ENCODE measurements at places on chromosomes 2 and 18. TPM values are rescaled to one million over a fixed set of nuclear protein-coding genes. Genes with fewer than 3 reads are reported as not detected.

DNA sequence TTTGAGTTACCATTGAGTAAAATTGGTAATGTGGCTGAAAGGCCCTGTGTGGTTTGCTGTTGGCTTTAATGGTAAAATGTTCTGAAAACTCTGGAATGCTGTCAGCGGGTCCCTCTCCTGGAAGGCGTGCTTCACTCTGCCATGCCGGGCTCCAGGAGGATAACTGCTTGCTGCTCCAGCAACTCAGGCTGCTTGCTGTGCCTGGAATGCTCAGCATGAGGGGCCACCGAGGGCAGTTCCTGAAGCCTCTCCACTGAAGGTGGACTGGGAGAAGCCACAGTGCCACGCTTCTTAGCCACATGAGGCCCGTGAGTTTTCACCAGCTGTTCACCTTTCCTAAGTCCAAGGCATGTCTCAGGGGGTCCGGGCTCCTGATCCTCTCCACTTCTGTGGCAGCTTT is 90.4 kb upstream of the FAM110C start:
- no peak for DNase-seq

The GRB14 gene
- 6.0 TPM for total RNA-seq

The GCA gene
- total RNA-seq, result 27.5 TPM

- no peak for DNase-seq
These were observed 1.9 kb downstream of the GLI2 start for GRCh38 chr2:120737340-120738101.

The EPHA4 gene
- 7.5 TPM for total RNA-seq

DNA sequence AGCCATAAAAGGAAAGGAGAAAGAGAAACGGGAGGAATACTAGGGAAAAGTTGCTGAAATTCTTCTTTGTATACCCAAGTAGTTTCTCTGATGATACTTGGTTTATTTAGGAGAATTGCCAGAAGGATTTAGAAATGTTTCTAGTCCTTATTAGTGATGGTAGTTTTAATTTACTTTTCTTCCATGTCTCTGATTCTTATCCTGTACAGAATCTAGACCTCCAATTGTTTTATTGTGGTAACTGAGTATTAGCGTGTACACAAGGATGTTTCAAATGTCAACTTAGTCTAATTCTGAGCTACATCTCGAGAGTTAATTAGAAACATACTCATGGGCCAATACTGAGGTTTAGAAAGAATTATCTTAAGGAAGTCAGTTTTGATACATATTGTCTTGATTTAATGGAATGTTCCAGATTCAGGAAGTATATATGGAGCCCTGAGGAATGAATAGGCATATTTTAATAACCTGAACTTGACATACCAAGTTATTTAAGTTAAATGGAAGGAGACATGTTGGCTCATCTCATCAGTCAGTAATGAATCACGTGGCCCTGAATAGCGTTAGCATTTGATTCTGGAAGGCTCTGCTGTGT is 219.6 kb downstream of the LTBP1 start:
- no peak for DNase-seq

DNA sequence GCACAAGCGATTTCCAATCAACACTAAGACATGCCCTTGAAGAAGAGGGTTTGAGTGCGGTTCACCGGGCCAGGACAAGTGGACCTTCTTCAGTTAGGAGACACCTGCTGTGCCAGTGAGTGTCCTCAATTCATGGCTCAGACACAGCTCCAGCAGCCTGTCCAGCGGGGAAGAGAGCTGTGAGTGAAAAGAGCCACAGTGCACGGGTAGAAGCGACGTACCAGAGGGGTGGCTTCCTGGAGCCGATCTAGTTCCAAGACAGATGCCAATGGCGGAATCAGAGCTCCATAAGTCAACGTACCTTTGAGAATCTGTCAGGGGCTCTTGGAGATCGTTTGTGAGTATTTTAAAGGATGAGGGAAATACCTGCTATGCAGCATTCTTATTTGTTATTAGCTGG is 119.9 kb upstream of the SALL3 start:
- no peak for DNase-seq

DNA sequence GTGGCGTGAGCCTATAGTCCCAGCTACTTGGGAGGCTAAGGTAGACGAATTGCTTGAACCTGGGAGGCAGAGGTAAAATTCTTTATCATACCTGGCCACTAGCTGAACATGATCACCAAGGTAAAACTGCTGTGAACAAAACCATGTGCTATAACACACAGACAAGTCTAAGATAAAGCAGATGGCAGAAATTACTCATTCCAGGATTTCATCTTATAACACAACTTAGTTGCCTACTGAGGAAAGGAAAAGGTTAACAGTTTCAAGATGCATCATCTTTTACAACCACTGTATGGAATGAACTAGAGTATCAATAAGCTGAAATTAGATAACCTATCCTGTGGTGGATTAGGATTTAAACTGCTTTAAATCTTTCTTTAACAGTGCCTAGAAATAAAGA is 8.3 kb downstream of the ARL5A start:
- DNase-seq, result no peak

DNA sequence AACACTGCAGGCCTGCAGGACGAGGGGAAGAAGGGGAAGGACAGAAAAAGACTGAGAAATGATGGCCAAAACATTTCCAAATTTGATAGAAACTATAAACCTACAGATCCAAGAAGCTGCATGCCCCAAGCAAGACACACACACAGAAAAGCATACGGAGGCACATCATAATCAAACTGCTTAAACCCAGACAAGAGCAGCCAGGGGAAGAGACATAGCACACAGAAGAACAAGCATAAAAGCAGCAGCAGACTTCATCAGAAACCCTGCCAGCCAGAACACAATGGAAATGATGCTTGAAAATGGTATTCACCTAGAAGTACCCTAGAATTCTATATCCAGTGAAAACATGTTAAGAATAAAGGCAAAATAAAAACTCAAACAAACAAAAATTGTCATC is 57.2 kb upstream of the RNU4ATAC start:
- DNase-seq, result no peak

GRCh38 chr2:223760838-223761502 is 76.4 kb downstream of the AP1S3 start:
- DNase-seq, result peak; percentile 86

The HNMT gene
- total RNA-seq, result 4.9 TPM

The IGFBP5 gene
- total RNA-seq, result 0.26 TPM

DNA sequence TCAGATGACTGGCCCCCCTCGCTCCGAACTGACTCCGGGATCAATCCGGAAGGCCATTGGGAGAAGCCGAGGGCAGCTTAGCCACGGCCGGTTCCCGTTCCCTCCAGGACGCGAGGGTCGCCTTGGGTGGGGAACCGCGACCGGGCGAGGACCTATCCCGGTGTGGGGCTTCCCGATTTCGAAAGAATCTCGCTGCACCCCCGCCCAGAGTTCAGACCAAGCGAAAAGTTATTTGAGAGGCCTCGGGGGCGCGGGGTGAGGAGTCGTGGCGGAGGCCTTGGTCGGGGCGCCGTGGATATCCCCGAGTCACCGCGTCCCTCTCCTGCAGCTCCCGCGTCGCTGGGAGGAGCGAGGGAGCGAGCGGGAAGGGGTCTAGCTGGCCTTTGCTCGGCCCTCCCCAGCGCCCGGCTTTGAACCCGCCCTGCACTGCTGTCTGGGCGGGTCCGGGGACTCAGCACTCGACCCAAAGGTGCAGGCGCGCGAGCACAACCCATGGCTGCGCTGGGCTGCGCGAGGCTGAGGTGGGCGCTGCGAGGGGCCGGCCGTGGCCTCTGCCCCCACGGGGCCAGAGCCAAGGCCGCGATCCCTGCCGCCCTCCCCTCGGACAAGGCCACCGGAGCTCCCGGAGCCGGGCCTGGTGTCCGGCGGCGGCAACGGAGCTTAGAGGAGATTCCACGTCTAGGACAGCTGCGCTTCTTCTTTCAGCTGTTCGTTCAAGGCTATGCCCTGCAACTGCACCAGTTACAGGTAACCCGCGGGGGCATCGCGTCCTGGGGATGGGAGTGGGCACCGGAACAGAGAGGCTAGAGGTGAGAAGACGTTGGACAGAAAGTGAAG is at the start of gene CYP27A1:
Gene CYP27A1 (plus strand): TSS at position 457 of the 837 bp plus-strand sequence. CDS start 36 bp downstream, at position 493.
- no peak for DNase-seq

The WDR35 gene
- 4.4 TPM for total RNA-seq

The CHST9 gene
- total RNA-seq, result not detected

The GAREM1 gene
- 2.0 TPM for total RNA-seq

GRCh38 chr2:108355906-108356734 is 21.6 kb upstream of the SULT1C4 start:
- DNase-seq, result peak; percentile 46

- DNase-seq, result no peak
These were observed 39.7 kb upstream of the IGFBP5 start for GRCh38 chr2:216735086-216735485.

DNA sequence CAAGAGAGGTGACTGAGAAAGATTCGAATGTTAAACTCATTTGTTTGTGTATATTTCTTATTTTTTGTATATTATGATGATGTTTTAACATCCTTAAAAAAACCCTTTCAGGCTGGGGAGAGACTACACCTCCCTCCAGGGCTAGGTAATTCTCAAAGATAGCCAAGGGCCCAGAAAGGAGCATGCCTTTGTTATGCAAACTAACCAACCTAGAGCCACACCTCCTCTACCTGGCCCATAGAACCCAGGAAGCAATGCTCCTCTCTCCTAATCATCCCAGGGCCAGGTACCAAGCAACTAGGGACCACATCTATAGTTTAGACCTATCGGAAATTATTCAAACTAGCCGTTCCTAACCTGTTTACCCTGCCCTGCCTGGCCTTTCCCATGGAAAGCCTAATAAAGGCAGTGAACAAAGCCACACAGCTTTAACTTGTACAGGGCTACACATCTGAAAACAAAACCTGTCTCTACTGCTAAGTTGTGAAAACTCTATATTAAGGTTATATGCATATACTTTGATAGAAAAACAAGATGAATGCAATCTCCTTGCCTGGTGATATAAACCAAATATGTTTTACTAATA is 79.7 kb downstream of the COLEC12 start:
- no peak for DNase-seq

DNA sequence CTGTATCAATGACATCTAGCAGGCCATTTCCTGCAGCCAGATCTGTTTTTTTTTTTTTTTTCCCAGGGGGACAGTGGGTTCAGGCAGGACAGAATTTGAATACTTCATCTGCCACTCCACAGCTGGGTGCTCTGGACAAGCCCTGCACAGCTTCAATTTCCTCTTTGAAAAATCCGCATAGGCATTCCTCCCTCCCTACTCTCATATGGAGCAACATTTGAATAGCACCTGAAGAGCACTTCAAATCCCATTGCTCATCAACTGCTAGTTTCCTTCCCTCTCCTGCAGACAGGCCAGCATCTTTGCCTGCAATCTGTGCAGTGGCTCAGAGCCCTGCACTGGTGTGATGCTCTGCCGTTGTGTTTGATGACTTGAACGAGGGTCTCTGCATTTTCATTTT is 326.3 kb downstream of the TSN start:
- DNase-seq, result no peak

DNA sequence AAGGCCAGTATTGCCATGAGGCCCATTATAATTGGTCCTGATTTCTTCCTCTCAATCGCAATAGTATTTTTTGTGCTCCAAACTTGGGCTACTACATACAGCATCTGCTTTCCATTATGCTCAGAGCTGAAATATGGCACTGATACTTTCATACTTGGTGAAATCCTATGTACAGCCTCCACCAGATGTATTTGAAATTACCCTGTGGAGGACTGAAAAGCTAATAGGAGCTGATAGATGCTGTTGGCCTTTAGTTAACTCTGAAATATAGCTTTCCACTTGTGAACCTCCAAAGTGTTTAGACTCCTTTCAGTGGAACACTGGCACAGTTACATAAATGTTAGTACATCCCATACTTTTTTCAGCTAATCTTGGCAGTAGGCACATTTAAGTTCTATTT is 205.7 kb downstream of the NEDD4L start:
- no peak for DNase-seq

- DNase-seq, result no peak
These were observed 335.7 kb downstream of the PARD3B start for GRCh38 chr2:204880928-204881327.

The KIAA2012 gene
- total RNA-seq, result not detected

The COBLL1 gene
- 16.4 TPM for total RNA-seq

The SLC14A1 gene
- total RNA-seq, result not detected

GRCh38 chr2:97885841-97886240 is 109.9 kb downstream of the TMEM131 start:
- DNase-seq, result peak; percentile 27

DNA sequence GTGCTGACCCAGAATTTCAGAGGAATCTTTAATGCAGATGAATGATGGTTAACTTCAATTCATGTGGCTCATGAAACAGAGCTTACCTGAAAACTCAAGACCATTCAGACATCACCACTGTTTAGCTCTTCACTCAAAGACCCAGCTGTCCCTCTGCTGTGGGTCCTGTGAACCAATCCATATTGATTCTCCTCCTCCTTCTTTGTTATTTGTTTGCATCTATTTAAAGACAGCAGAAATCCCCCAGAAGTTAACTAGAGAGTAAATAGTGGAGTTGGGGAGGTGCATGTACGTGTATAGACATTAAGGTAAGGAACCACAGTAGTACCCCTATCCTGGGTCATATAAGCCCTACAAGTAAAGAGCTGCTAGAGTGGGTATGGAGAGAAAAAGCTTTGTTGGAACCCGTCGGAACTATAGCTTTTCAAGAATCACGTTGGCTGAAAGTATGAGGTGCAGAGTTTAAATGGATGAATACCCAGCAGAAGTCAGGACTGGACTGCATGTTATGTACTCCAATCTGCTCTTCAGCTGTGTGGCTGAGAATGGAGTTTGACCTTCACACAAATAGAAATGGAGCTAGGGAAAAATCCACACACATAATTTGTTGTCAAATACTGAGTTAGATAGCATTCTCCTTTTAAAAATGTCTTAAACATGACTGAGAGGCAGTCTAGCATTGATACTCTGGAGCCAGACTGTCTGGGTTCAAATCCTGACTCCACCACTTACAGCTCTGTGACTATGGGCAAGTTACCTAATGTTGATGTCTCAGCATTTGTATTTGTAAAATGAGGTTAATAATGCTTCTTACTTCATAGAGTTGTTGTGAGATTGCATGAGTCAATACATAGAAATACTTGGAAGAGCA is 81.7 kb upstream of the HK2 start:
- no peak for DNase-seq

DNA sequence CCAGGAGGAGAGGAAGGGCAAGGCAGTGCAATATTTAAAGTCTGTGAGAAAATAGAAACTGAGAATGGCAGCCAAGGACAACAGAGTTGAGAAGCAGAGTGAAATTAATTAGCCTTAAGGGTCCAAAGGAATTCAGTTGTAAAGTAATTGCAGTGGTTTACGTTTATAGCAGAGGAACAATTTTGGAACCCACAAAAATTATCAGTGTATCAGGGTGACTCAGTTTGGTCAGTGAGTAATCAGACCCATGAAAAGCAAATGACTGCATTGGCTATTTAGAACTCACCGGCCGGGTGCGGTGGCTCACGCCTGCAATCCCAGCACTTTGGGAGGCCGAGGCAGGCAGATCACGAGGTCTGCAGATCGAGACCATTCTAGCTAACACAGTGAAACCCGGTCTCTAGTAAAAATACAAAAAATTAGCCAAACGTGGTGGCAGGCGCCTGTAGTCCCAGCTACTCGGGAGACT is 245.8 kb upstream of the SLC39A10 start:
- DNase-seq, result no peak
